ENCODE measurements at places on chromosomes 1 and 21.

DNA sequence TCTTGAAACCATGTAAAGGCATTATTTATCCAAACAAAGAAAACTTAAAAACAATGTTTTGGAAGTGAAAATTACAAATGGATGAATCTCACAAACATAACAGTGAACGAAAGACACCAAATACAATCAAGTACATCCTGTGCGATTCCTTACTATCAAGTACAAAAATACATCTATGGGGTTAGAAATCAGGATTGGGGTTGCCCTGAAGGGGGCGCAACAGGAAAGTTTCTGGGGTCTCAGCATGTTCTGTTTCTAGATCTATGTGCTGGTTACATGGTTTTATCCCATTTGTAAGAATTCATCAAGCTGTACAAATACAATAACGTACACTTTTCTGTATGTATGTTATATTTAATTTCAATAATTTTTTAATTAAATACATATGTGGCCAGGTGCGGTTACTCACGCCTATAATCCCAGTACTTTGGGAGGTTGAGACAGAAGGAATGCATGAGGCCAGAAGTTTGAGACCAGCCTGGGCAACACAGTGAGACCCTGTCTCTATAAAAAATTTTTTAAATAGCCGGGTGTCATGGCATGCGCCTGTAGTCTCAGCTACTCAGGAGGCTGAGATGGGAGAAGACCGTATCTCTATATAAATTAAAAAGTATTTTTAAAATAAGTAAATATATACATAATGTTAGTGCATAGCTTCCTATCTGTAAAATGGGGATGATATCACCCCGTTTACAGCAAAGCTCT lies 121.5 kb upstream of the SOD1 start:
- DNase-seq = no peak

DNA sequence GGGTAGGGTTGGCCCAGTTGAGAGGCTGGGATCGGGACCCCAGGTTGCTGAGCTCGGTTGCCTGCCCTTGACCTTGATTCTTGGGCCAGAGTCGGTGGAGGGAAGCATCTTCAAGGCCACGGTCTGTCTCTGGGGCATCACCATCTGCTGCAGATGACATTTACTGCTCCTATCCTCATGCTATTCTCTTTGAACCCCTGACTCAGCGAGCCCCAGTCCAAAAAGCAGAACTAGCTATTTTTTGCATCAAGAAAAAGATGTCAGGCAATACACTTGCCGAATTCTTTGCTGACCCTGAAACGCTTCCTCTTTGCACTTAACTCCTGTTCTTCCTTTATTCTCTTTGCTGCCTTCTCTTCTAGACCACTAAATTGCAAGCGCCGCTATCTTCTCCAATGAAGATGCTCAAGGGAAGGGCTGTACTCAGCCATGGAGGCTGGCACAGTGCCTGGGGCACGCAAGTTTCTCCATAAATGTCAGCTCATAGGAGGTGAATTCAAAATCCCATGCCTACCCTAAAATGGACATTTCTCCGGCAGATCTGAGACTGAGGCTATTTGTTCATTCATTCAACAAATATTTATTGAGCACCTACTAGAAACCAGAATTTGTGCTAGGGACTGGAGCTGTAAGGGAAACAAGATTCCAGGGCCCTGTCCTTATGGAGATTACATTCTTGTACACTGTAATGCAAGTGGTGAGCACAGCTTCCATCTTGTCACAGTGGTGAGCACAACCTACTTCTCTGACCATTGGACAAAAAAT lies 20.5 kb upstream of the CAPZB start:
- DNase-seq = peak; percentile 44

DNA sequence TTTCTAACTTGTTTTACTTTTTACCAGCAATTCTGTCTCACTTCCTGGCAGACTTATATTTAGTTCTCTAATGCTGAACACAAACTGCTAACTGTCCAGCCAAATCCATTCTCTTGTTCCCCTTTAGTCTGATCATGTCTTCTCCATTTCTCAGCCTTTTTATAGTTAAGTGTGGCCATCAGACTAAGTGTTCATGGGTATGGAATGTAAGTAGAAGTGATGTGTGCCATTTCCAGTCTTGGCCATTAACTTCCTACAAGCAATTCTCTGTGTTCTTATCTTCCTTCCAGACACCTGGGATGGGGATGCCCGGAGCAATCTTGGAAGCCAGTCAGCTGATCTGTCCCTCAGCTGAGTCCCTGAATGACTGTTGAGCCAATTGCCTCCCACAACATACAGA lies 165.8 kb downstream of the ST6GALNAC3 start:
- no peak for DNase-seq

DNA sequence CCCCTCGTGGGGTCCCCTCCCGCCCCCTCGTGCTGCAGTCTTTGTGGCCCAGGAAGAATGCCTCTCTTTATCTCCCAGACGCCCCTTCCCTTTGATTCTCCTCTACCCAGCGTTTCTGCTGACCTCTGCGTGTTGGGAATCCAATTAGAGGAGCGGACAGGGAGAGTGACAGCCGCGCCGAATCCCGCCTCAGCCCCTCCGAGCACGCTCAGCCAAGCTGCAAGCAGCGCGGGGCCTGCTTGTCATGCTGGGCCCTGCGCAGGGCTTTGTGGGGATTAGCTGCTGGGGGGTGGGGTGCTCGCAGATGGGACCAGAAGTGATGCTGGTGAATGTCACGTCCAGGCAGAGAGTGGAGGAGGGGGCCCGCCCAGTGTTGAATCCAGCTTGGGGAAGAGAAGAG lies 91.1 kb downstream of the EPHB2 start:
- no peak for DNase-seq

GRCh38 chr1:180188091-180188506 lies 33.4 kb downstream of the QSOX1 start:
- peak; percentile 34 for DNase-seq

GRCh38 chr1:66182551-66183178 lies 351.3 kb upstream of the SGIP1 start:
- peak; percentile 50 for DNase-seq

All from uterus (tissue), 4 donors.